HAP-1 (cell line): ENCODE measurements at places on chromosomes 1 and 21.
A peak's percentile ranks its signal among the peaks of the same experiment; 100 is the strongest.

GRCh38 chr21:24127651-24128050 is 1479.6 kb downstream of the MRPL39 start:
- DNase-seq, result no peak

DNA sequence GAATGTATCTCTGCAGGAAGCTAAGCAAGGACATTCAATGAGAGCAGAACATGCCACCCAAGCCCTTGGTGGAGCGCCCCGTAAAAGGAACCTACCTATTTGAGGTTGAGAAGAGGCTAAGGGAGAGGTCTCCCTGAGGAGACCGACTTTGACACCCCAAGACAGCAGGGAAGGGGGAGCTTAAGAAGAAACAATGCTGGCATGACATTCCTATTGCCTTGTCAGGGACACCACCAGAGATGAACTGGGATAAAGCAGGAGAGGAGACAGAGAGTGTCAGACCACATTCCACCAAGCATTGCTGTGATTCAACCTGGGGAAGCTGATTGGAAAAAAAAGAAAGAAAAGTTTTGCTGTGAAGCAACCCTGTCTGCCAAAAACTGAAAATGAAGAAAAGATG is 13.3 kb upstream of the S100A2 start:
- DNase-seq, result no peak

DNA sequence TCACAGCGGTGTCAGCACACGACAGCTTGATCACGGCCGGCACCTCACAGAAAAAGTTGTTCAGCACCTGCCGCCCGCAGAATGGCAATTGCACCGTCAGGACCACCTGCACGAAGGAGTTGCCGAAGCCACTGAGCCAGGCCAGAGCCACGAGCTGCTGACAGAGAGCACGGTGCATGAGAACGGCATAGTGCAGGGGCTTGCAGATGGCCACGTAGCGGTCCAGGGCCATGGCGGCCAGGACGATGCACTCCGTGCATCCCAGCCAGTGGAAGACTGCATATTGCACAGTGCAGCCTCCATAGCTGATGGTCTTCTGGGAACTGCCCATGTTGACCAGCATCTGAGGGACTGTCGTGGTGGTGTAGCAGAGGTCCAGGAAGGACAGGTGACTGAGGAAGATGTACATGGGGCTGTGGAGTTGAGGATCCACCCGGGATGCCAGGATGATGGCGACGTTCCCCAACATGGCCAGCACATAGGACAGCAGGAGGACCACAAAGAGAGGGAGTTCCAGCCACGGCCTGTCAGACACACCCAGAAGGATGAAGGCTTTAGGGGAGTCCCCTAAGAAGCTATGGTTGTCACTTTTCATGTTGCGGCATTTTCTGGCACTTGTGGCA is 6.4 kb downstream of the OR2B11 start:
- no peak for DNase-seq

DNA sequence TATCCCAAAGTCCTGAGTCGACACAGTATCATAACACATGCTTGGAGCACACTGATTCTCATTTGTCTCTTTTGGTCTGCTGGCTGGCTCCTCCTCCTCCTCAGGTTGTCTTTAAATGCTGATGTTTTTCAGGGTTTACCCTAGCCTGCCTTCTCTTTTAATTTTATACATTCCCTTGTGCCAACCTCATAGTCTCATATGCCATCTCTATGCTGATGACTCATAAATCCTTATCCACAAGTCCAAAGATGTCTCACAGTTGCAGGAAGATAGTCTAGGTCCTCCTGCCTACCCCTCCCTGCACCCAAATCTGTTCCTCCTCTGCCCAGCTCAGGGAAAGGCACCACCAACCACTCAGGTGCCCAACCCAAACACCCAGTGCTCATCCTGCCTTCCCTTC is 108.3 kb downstream of the SIPA1L2 start:
- DNase-seq, result no peak

DNA sequence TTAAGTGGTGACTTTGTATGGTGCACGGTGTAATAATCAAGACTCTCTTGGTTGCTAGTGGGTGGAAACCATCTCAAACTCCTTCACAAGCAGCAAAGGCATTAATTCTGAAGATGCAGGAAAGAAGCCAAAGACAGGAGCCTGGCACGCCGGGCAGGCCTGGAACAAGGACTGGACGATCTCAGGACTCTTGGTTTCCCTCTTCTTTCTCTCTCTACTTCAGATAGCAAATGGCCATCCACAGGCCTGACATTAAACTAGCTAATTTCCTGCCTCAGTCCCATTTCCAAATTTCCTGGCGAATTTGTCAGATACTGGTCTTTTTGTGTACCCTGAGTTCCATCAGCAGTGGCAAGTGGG is 28.2 kb downstream of the STYXL2 start:
- no peak for DNase-seq

DNA sequence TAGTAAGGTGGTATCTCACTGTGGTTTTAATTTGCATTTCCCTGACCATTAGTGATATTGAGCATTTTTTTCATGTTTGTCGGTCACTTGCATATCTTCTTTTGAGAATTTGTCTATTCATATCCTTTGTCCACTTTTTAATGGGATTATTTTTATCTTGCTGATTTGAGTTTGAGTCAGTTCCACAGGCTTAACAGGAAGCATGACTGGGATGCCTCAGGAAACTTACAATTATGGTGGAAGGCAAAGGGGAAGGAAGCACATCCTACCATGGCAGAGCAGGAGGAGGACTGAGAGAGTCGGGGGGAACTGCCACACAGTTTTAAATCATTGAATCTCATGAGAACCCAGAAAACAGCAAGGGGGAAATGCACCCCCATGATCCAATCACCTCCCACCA is 51.1 kb downstream of the ODF2L start:
- DNase-seq, result no peak

DNA sequence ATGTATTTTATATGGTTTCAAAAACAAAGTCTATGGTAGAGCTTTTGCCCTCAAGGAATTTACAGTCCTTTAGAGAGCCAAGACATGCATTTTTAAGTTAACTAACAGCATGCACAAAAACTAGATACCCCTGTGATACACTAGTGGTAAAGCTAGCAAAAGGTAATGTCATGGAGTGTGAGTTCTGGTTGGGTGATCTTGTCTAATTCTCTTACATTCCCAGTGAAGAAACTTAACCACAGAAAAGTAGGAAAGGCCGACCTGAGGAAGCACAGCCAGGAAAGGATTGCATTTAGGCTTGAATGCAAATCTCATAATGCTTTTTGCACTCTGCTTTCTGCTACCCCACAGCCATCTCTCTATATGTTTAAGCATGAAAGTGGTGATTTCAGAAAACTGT is 202.2 kb downstream of the ROR1 start:
- no peak for DNase-seq

- DNase-seq, result peak; percentile 34
Observed at GRCh38 chr1:23563755-23564374, 4.6 kb upstream of the ID3 start.

GRCh38 chr1:151892190-151892589 is 17.1 kb downstream of the THEM4 start:
- no peak for DNase-seq
